Uterus (tissue), 4 donors: ENCODE measurements at places on chromosomes 1 and 21. TPM values are rescaled to one million over a fixed set of nuclear protein-coding genes. Genes with fewer than 3 reads are reported as not detected.

The RHOU gene
- total RNA-seq = 37.9 TPM

The PLPPR5 gene
- total RNA-seq = not detected

The SMIM34 gene
- not detected for total RNA-seq

The OR2T33 gene
- not detected for total RNA-seq

The GUCA2B gene
- not detected for total RNA-seq
